A549 treated with GW870086 at 1 μM for 4 hours (cell line): ENCODE measurements at places on chromosomes 6 and 20. TPM values are rescaled to one million over a fixed set of nuclear protein-coding genes. Genes with fewer than 3 reads are reported as not detected.

Gene KCNG1
- total RNA-seq = 14.5 to 21.6 TPM (median 16.3 TPM) in 5 replicates

Gene SLC32A1
- total RNA-seq = not detected in 5 replicates

Gene ADAT2
- 2.7 to 4.3 TPM (median 4.1 TPM) in 5 replicates for total RNA-seq

Gene RWDD2A
- 1.3 to 2.0 TPM (median 1.8 TPM) in 5 replicates for total RNA-seq

Gene TREM2
- not detected in 5 replicates for total RNA-seq

Gene RIMS4
- 1.3 to 2.0 TPM (median 1.6 TPM) in 5 replicates for total RNA-seq

Gene RSPH9
- total RNA-seq = 0.08 to 0.29 TPM (median 0.24 TPM) in 5 replicates

Gene MOXD1
- total RNA-seq = 1.1 to 2.3 TPM (median 1.6 TPM) in 5 replicates

Gene CCN5
- 24.2 to 35.6 TPM (median 26.0 TPM) in 5 replicates for total RNA-seq

Gene ULBP3
- 2.9 to 4.6 TPM (median 3.7 TPM) in 5 replicates for total RNA-seq

Gene C6orf163
- total RNA-seq = 0.11 to 0.74 TPM (median 0.21 TPM) in 4 of 5 replicates, not detected in the other

Gene RHAG
- 0.06 to 0.15 TPM (median 0.09 TPM) in 3 of 5 replicates, not detected in the others for total RNA-seq

Gene SMLR1
- total RNA-seq = not detected in 5 replicates

Gene CCN6
- total RNA-seq = not detected in 5 replicates

Gene TGM6
- not detected in 5 replicates for total RNA-seq

Gene LST1
- 0.30 to 0.66 TPM in 2 of 5 replicates, not detected in the others for total RNA-seq

Gene RAD21L1
- total RNA-seq = not detected in 5 replicates

Gene ERVFRD-1
- total RNA-seq = not detected in 5 replicates
